ENCODE measurements at places on chromosomes 2 and 18. TPM values are rescaled to one million over a fixed set of nuclear protein-coding genes. Genes with fewer than 3 reads are reported as not detected.
A peak's percentile ranks its signal among the peaks of the same experiment; 100 is the strongest.

SCN1A gene
- total RNA-seq, result 0.03 TPM

LNPK gene
- 44.0 TPM for total RNA-seq

EGR4 gene
- not detected for total RNA-seq

NBEAL1 gene
- 28.7 TPM for total RNA-seq

RAMP1 gene
- 253 TPM for total RNA-seq

APOB gene
- 3.4 TPM for total RNA-seq

DNA sequence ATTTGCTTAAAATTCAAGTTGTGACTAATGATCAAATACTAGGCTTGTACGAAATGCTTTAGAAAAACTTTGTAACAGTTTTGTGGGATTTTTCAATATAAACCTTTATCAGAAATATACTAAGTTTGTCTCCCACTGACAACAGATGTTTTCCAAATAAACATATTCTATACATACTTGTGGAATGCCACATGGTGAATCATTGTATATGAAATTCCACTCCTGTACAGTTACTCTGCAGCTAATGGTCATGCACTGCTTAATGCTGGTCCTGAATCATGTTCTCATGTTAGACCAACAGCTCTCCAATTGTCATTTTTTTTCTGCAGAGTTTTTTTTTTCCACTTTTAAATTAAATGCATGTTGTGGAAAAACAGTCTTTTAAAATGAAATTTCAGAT is 90.1 kb downstream of the DPP4 start:
- no peak for DNase-seq

GRCh38 chr2:162002623-162003235 is 71.3 kb downstream of the DPP4 start:
- no peak for DNase-seq

- DNase-seq, result no peak
These were observed 745.8 kb upstream of the CHAC2 start for GRCh38 chr2:53021828-53022227.

DNA sequence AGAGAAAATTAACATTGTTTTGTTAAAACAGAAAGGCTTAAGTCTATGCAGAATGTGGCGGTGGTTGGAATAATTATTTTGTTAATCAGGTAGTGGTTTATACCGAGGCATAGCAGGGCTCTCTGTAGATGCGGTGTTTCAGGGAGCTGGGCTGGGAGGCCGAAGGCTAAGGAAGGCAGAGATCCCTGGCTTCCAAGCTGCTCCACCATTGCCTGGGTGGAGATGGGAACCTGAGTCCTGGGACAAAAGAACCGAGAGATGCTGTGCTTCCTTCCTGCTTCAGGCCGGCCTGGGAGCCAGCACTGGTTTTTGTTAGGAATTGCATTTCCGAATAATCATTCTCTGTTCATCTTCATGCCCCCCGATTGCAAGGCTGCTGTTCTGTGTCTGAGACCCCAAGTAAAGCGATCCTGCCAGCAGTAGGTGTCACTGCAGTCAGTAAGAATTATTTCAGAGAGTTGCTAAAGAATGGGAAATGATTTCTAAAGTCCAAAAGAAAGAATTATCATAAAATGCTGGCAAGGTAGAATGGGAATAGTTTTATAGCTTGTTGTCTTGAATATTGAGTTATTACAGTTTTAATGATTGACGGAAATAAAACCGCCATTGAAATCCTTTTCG is 824.9 kb downstream of the GALR1 start:
- no peak for DNase-seq

- no peak for DNase-seq
These were observed 56.5 kb upstream of the COL5A2 start for GRCh38 chr2:189236066-189236465.

DNA sequence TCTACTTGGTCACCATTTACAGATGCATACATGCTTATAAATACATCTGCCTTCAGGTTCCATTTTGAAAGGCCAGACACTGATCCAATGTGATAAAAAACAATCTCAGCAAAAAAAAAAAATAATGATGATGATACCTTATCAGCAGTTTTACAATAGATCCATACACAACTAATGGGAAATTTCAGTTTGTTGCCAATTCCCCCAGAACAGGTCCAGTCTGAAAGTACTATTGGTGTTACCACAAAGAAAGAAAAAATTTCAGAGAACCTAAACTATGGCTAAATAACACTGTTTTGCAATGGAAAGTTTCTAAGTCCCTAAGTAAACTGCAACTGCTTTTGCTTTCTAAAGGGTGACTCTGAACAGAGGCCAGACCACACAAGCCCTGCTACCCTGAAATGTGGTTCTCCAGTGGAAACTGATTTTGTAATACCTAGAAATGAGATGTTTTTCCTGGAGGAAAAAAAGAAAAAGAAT is 54.1 kb downstream of the LPIN2 start:
- no peak for DNase-seq

- DNase-seq, result no peak
These were observed 53.9 kb downstream of the NCK2 start for GRCh38 chr2:105798595-105798994.

GRCh38 chr2:157489983-157490382 is 46.1 kb upstream of the CYTIP start:
- DNase-seq, result no peak

DNA sequence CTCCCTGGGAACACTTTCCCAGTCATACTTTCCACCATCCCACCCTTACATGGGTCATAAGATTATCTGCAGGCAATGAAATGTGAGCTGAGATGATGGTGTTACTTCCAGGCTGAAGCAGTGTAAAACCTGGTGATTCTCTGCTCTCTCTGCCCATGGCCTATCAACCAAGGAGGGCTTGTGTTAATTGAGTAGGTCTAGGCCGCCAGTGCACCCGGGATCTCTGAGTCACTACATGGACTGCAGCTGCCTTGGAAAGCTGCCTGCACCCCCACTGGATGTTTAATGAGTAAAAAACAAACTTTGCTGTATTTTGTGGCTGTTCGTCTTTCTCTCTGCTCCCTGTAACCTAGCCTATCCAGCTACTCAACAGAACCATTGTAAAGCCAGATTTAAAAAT is 451.7 kb upstream of the SMIM21 start:
- DNase-seq, result no peak

DNA sequence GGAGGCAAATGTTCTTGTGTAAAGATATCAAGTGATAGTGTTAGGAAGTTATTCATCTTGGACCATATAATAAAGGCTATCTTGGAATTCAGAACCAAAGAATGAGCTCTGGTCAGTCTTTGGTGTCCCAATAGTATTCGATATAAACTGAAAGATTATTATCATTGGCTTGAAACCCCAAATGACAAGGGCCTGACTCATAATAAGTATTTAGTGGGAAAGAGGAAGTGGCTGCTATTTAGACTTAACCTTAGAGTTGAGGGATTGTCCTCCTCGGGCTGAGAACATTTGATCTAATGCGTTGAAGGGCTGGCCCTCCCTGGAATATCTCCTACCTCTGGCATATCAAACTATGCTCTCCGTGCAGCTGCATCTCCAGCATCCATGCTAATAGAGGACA is 67.5 kb downstream of the CDH20 start:
- no peak for DNase-seq

- DNase-seq, result no peak
These were observed 99.2 kb upstream of the LHCGR start for GRCh38 chr2:48854681-48855080.

- no peak for DNase-seq
These were observed 33.6 kb upstream of the ACAA2 start for GRCh38 chr18:49846718-49847470.

GRCh38 chr18:61394983-61395382 is 61.8 kb downstream of the CDH20 start:
- no peak for DNase-seq

DNA sequence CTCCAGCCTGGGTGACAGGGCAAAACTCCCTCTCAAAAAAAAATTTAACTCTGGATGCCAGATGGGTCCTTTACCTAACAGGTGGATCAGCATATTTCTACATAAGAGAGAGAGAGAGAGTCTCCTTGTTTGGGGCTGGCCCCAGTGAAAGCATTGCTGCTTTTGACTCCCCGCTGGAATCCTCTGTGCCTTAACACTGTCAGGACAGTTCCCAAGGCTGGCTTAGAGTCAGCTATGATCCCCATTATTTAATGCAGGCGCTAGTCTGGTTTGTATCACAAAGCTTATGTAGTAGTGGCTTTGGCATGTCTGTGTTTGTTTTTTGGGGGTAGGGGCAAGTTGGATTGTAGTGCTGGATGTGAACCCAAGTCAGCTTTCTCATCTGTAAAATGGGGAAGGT is 9.4 kb downstream of the INPP4A start:
- peak; percentile 31 for DNase-seq

GRCh38 chr18:50356036-50356945 is 18.6 kb upstream of the SKA1 start:
- no peak for DNase-seq

DNA sequence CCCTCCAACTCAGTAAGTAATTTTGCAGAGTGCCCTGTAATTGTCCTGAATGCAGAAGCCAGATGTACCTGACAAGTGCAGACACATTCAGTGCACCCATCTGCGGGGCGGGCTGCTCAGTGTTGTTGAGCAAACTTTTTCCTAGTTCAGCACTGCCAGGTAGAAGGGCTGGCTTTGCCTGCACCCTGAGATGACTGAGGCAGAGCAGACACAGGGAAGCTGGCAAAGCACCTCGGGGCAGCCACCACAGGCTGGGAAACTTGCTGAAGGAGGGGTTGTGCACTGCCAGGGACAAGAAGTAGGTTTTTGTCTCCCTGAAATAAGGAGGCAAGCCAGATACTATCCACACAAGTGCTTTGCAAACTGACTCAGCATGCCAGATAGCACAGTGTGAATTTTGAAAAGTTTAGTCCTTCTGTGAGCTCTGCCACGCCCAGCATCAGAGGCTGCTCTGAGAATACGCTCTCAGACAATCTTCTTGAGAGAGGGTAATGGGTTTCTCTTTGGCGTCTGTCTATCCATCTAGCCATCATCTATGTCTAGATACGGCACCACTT is 62.3 kb downstream of the SOWAHC start:
- DNase-seq, result no peak

- DNase-seq, result no peak
These were observed 31.9 kb downstream of the PPP4R3B start for GRCh38 chr2:55585451-55586080.

- no peak for DNase-seq
These were observed 376.1 kb downstream of the STK39 start for GRCh38 chr2:167871286-167871685.
